ENCODE measurements at places on chromosomes 2 and 18. TPM values are rescaled to one million over a fixed set of nuclear protein-coding genes. Genes with fewer than 3 reads are reported as not detected.

DNA sequence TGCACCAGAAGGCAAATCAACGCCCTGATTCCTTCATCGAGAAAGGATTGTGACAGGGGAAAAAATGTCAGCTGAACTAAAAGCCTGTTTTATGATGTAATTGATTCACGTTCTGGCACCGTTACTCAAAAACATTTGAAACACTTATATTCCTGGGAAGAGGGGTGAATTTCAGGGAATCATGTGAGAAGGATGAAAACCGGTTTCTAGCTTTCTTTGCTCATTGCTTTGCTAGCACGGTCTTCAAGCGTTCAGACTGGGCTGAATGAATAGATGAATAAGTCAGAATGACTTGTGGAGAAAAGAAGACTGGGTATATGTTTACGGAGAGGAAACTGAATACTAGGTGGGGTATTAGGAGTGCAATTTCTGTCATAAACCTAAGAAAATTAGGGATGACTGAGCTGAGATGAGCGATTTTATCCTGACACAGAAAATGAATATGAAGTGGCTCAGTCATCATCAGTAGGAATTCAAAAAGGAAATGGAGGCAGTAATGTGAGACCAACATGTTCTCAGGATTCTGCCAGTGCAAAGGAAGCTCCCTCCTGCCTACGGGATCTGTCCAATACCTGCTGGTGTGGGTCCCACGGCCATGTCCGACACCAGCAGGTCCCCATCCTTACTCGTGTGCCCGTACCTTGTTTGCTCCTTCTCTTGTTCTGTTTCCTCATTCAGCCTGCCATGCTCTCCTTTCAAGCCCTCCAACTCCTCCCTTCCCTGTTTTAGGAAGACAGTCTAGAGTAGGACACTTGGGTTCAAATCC lies 124.7 kb upstream of the ARL5A start:
- DNase-seq, result no peak

DNA sequence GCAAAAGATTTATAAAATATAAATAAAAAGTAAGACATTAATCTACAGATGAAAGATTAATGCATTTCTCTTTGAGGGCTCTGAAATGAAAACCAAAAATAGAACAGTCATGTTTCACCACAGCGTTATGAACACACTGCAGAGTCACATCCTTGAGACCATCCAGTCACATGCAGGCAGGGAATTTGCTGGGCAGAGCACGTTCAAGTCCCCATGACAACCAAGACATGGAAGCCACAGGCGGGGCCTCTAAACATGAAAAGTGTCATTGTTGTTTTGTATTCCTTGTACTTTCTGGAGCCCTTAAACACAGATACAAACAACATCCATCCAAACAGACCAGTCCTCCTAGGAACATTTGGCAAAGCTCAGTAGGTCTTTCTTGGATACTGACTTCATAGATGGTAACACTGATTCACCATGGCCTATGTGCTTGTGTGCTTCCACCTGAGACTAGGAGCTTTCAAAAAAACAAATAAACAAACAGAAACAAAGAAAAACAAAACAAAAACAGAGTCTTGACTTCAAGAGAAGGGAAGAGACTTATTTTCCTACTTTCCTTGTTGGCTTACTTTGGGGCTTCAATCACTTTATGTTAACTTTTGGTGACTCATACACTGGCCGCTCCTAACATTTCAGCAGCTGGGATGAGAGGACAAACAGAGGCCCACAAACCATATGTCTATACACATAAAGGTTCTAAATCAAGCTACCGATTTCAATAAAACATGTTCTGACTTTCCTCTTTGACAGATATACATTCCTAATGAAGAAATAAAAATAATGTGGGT lies 99.5 kb upstream of the CCDC85A start:
- DNase-seq, result no peak

The UGT1A10 gene
- not detected for polyA plus RNA-seq

The ACVR1C gene
- 0.04 TPM for polyA plus RNA-seq

All from left renal pelvis (tissue), 4 donors.